ENCODE measurements at places on chromosomes 13 and 19.

DNA sequence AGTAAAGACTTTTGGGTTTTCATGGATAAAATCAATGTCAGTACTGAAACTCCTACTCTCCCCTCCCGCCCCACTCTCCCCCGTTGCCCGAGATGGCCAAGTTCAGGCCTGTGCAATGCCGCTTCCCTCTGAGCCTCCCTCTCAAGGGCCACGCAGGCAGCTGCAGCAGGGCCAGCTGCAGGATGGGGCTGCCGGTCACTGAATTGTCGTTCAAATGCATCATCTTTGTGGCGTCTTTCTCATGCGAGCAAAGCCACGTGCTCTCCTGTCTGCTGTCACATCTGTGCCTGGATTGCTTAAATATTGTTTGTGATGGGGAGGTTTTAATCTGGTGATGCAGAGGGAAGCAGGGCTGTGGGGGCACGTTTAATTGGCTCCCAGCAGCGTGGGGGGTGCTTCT, 26.6 kb downstream of the SHISA2 start:
- DNase-seq = no peak

DNA sequence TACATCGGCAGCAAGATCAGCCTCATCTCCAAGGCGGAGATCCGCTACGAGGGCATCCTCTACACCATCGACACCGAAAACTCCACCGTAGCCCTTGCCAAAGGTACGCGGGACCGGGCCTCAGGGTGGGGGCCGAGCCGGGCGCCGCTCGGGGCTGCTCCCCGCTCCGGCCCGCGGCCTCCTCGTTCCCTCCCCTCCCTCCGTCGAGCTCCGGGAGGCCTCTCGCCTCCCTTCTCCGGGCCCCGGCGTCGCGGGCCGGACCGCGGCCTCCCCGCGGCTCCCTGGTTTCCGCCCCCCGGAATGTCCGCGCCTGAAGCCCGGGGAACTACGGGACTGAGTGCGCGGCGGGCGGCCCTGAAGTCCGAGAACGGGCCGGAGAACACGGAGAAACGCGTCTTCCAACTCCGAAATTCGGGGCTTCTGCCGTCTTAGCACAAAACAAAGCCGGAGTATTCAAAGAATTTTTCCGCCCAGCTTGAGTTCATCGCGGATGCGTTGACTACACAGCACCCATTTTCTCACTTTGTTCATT, 423 bp downstream of the LSM14A start:
- DNase-seq = peak; percentile 38

DNA sequence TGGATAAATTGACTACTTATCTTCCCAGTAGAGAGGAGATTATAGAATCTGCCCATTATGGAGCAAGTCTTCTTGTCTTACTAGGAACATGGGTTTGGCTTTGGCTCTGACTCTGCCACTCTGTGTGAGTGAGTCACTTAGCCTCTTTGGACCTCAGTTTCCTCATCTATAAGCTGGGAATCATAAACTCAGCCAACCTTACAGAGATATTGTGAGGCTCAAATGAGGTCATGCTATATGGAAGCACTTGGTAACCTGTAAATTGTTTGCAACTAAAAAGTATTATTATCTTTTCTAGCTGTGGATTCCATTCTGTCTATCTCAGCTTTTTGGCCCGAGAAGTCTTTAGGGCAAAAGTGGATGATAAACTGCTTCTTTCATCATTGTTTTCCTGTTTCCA, 186.8 kb upstream of the TSC22D1 start:
- DNase-seq = no peak

DNA sequence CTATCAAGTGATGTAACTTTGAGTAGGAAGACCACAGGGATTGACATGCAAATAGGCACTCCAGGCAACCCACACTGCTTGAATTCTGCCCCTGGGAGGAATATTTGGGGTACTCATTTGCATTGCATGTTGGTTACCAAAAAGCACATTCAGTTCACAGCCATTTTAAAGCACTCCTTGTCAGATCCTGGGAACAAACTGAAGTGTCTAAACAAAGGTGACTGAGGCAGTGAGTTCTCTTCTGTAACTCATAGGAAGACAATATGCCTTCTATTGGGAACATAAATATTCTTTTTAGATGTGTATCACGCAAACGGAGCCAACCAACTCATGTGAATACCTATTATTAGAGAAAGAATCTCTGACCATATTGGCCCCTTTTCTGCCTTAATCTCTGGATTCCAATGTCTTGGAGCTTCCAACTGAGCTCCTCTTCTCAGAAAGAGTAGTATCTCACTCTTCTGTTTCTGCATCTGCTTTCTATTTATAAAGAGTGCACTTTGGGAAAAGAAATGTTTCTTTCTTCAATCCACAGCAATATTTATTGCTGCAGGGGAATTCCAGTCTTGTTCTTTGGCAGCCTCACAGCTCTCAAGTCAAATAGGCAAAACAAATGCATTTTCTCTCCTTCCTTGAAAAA, 125.7 kb upstream of the NBEA start:
- no peak for DNase-seq

DNA sequence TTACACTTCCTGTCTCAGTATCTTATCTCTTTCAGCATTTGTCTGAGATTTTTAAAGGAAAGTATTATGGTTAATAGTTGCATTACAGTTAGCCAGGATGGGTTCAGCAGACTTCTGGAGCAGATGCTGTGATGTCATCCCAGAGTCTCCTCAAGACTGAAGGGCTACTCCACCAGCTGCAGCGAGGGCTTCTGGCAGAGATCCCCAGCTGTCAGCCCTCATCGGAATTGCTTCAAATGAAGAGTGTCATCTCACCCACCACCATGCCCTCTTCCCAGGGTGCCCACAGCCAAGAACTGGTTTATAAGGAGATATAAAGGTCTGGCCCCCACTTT, 84.4 kb downstream of the FAM216B start:
- no peak for DNase-seq

DNA sequence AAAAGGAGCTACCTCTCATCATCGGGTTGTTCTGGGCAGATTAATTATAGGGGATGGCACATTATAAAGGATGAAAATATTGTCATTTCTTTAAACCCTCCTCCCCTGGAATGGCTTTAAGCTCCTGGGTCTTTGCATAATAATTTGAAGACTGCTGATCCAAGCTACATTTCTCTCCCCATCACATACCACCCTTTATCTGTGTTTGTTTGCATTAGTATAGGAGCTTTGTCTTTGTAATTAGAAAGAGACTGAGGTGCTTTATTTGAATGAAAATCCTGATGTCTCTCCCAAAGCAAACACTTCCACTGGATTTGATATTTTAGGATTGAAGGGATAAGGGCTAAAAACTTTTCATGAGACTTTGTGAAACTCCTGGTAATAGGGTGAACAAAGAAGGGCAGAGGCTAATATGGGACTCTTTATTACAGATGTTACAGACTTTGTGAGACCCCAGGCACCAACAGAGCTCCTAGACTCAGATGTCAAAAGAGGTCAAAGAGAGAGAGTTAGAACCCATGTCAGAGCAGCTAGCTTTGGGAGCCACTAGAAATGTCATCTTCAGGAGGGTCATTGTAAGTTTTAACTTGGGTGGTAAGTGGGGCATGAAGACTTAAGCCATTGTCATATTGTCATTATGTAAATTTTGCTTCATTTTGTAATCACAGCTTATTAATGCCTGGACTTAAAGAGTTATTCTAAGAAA, 75.3 kb upstream of the RXFP2 start:
- DNase-seq = no peak
